Cardiac fibroblast (primary cell): ENCODE measurements at places on chromosomes 5 and 9.

DNA sequence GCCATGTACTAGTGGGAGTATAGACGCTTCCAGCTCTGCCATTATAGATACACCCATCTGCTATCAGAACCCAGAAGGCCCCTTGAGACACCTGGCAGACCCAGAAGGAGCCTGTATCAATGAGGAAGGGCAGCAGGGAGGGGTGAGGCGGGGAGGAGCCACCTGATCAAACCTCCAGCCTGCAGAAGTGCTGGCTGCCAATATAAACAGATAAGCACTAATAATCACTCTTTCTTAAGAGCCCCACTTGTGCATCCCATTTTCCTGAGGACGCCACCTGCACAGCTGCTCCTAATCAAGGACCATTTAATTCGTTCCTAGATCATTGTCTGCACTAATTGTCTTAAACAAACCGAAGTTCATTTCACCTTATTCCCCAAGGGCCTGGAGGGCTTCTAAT is 75.0 kb upstream of the NEK6 start:
- DNase-seq: no peak

GRCh38 chr5:146313027-146313426 is 25.6 kb upstream of the POU4F3 start:
- DNase-seq: no peak

- peak; percentile 13 for DNase-seq
Measured at GRCh38 chr9:91580136-91580535, 156.5 kb upstream of the NFIL3 start.

DNA sequence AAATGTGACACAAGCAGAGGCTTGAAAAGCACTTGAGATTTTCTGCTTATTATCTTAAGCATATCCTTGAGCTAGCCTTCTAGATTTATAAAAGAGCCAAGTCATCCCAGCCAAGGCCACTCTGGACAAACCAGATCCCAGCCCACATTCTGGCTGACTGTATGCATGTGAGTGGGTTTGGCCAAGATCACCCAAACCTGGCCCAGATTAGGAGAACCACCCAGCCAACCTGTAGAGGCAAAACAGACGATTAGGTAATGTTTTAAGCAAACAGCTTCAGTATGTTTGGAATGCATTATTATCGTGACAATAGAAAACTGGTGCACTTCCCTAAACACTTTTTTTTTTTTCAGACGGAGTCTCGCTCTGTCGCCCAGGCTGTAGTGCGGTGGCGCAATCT is 151.9 kb downstream of the SPATA31D1 start:
- DNase-seq: no peak

DNA sequence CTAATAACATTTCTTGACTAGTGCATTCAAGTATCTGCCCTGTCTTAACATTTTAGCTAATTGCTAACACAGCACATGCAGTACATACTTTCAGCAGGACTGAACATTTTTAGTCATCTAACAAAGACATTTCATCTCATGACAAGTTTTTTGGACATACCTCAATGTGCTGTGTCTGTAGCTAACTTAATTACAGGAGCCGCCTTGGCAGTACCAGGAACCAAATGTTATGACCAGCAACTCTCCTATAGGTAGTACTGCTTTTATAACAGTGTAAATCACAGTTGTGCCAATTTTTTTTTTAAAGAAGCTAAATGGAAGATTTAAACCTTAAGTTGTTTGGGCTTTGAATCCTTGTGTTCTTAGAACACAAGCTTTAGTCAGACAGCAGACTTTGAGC is 99.4 kb upstream of the SAP30L start:
- DNase-seq: no peak

- DNase-seq: no peak
Measured at GRCh38 chr5:134406390-134406789, 5.3 kb downstream of the CDKN2AIPNL start.

GRCh38 chr9:125444166-125444565 is 182.5 kb downstream of the GAPVD1 start:
- no peak for DNase-seq

GRCh38 chr9:89975630-89976029 is 370.8 kb downstream of the GADD45G start:
- no peak for DNase-seq

DNA sequence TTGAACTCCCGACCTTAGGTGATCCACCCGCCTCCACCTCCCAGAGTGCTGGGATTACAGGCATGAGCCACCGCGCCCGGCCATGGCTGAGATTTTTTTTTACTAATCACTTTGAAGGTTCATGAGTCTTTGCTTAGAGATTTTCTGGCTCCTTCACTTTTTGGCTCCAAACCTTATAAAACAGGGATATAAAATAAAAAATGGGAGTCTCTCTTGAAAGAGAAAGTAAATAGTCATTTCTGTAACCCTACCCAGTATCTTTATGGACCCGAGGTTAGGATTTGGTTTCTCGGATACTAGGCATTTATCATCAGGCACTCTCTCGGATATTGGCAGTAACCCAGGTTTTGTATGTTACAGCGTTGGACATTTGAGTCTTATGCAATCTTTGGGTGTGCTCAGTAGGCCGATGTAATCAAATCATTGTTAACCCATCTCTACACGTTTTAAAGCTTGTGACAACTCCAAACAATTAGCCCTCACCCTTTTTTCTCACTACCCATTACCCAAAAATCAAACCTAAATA is 25.3 kb downstream of the STXBP1 start:
- peak; percentile 90 for DNase-seq

- peak; percentile 33 for DNase-seq
Measured at GRCh38 chr9:18423791-18424531, 50.0 kb upstream of the ADAMTSL1 start.

DNA sequence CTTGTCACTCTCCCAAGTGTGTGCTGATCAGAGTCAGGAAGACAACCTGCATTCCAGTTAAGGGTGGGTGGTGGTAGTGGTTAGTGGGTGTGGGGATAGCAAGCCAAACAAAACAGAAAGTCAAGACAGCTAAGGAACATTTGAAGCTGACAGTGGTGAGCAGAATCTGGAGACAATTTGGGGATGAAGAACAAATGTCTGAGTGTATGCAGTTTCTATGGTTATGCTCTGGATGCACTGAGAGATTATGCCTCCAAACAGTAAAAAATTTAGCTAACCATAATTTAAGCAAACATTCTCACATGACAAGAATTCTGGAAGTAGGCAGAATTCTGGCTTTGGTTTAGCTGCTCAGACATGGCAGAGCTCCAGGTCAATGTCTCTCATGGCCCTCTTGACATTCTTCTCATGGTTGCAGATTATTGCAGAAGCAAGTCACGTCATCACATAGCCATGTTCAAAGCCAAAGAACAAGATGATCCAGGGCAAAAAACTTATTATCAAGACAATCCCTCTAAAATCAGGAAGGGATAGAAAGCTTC is 148.7 kb downstream of the LURAP1L start:
- peak; percentile 97 for DNase-seq

DNA sequence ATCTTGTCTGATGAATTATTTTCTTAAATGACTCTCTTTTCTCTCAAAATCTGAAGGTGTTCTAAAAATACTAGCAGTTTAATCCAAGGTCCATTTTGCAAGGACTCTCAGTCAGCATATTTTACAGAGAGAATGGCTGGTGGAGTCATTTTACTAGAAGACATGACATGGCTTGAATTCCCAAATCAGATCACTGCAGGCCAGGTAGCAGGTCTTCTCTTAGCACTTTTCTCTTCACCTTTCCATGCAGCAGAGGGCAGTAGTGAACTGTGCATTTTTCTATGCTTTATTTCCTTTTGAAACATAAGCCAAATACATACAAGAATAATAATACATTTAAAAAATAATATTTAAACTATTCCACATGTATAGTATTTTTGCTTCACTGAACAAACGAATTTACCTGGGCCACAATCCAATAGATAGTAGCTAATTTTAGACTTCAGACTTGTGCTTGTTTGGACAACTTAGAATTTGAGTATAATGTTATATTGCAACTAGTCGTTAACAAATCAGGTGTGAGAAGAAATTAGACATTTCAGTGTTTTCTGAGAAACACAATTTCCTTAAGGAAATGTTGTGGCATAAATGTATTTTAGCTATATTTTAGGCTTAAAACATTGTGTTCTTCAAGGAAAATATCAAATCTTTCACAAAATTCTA is 289.4 kb upstream of the DAB2 start:
- DNase-seq: peak; percentile 90

DNA sequence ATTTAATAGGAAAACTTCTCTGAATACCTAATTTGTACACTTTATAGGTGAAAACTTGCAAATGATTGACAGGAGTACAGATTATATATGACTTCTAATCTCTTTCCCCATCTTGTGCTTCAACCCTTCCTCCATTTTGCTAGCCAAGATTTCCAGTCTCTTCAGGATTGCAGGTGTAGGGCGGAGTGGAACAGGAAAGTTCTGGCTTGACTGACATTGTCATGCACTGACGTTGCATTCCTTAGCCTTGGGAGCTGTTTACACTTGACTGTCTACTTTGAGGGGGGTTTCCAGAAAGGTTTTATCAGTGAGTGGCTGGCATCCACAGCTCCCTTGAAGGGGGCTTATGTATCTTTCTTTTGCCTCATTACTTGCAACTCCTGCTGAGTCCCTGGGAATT is 34.1 kb upstream of the GRIA1 start:
- DNase-seq: no peak

DNA sequence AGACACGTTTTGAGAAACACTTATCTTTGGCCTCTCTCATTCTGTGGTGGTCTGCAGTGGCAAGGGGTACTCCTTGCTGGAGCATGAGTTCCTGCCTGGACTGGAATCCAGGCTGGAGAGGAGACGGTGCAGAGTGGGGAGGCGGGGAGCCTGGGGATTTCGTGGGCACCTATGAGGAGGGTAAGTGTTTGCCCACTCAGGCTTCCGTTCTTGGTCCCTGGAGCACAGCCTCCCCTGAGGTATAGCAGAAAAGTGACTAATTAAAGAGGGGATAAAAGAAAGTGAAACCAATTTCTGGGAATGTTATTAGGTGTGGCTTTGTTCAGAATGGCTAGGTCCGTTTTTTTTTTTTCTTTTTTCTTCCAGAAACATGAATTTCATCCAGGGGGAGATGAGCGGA is 90.8 kb downstream of the ARHGAP26 start:
- DNase-seq: no peak

GRCh38 chr9:22919423-22919822 is 472.8 kb downstream of the DMRTA1 start:
- no peak for DNase-seq

- DNase-seq: no peak
Measured at GRCh38 chr9:13165956-13166355, 113.5 kb downstream of the MPDZ start.
